ENCODE measurements at places on chromosomes 7 and 10. TPM values are rescaled to one million over a fixed set of nuclear protein-coding genes. Genes with fewer than 3 reads are reported as not detected.

Gene TSPAN12
- total RNA-seq, result not detected

Gene ADAM8
- 176 TPM for total RNA-seq

- DNase-seq, result no peak
Observed at GRCh38 chr10:18619016-18619415, 32.4 kb downstream of the NSUN6 start.

- DNase-seq, result peak; percentile 97
Observed at GRCh38 chr7:98280791-98281756, at the start of gene BRI3. Gene BRI3 (plus strand): TSS chr7:98281686. CDS start chr7:98281796, 110 bp downstream.

DNA sequence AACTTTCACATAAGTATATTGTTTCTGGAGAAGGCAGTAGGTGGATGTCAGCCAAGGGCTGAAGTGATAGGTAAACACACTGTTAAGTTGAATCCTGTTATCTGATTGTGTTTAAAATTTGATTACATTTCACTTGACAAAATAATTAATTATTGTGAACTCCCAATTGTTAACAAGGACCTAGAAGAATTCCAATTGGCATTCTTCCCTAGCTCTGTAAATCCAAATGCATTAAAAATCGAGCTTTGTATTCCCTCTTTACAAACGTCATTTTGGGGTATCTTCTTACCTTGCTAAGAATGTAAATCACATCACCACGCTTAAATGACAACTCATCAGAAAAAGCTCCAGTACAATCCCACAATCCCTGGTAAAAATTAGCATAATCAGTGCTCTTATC is 179.9 kb downstream of the SKAP2 start:
- no peak for DNase-seq

GRCh38 chr7:139706837-139707236 is 71.0 kb downstream of the HIPK2 start:
- no peak for DNase-seq

DNA sequence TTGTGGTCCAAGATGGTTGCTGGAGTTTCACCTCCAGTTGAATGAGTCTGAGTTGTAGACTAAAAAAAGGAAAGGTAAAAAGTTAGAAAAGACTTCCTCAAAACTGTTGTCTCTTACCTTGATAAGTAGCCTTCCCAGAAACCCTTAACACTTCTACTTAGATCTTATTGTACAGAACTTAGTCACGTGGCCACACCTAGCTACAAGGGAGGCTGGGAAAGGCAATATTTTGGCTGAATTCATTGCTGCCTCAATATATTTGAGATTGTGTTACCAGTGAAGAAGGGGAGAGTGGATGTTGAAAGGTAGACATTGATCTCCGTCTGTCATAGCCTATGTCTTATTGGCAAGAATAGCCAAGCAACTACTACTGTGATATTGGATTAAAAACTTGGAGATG is 35.5 kb upstream of the VDAC2 start:
- DNase-seq, result no peak

- DNase-seq, result no peak
Observed at GRCh38 chr10:79026806-79027146, 42.0 kb upstream of the ZMIZ1 start.
